ENCODE measurements at places on chromosomes 7 and 10.

GRCh38 chr10:11328264-11329061, 283.0 kb downstream of the USP6NL start:
- no peak for DNase-seq

GRCh38 chr7:40306596-40306995, 171.8 kb downstream of the SUGCT start:
- no peak for DNase-seq

- peak; percentile 27 for DNase-seq
These were observed 203.0 kb upstream of the MDFIC start for GRCh38 chr7:114718861-114719260.

GRCh38 chr10:72367301-72367960, 12.7 kb upstream of the DNAJB12 start:
- DNase-seq: no peak

DNA sequence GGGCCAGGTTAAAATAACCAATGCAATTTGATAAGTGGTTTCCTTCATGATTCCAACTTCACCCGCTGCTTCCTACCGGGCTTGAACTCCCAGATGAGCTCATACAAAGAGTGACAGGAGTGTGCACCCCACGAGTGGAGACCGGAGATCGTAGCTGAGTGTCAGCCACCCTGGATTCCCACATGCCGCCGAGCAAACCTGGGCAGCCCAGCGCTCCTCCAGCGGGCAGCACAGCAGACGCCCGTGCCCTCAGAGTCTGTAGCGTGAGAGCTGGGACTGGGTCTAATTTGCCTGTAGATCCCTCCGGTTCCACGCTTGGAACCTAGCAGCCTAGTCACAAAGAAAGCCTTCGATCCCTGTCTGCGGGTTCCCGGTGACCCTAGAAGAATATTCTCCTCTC, 476.1 kb upstream of the MGMT start:
- DNase-seq: no peak

DNA sequence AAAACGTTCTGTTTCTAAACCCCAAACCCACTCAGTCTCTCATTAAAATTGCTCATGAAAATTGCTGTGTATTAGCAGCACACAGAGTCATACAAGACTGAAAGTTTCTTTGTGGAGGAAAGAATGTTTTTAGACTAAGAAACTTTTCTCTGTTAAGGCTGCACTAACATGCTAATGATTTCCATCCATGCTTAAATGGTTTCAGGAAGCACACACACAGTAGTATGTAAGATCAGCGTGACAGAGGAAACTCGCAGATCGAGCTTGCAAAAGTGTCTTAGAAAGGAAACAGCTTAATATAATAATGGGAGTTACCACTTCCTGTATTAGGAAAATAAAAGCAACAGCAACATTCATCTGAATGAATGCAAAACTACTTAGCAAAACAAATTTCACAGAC, 112.7 kb downstream of the ICA1 start:
- DNase-seq: no peak

GRCh38 chr7:102468478-102469350, 3.9 kb downstream of the LRWD1 start:
- DNase-seq: no peak

GRCh38 chr10:117226813-117227451, 14.0 kb upstream of the SLC18A2 start:
- peak; percentile 37 for DNase-seq

DNA sequence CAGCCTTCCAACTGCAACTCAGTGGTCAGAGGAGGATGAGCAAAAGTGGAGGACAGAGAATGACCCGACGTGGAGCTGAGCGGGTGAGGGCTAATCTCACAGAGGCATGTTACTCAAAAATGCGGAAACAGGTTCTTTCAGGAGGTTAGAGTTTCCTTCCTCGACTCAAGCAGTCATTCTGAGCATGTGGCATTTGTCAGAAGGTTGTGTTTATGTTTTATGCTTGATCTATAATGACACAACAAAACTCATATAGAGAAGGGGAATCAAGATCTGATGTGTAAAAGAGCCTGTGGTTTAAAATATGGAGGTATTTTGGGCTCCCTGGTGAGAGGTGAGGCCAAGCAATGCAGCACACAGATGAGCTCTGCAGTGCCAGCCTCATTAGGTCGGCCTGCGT, 311.4 kb downstream of the ADARB2 start:
- DNase-seq: no peak
